ENCODE measurements at places on chromosomes 16 and 17.

DNA sequence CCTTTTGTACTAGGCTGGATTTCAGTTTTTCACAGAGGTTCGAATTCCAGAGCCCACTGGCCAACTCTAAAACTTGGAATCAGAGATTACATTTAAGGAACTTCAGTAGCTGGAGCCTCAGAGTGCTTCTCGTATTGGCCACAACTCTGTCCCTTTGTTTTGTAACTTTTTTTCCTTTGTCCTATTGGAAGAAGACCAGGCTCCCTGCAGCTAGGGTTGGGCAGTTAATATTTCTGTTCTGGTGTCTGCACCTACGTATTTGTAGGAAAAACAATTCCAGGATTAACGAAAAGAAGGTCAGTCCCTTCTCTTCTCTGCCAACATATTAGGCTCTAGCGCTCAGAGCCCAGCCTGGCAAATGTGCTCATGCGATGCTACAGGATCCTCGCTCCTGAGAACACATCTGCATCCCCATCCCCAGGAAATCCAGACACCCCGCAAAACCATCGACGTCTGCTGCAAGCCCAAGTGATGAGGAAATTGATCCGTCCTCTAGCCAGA is 1.9 kb downstream of the CDH11 start:
- DNase-seq: no peak

- DNase-seq: no peak
These were observed 3.6 kb downstream of the ALKBH5 start for GRCh38 chr17:18187226-18187625.

- DNase-seq: no peak
These were observed 23.0 kb upstream of the GNA13 start for GRCh38 chr17:65079489-65079900.

- DNase-seq: no peak
These were observed 77.8 kb downstream of the CYLD start for GRCh38 chr16:50819706-50820105.

DNA sequence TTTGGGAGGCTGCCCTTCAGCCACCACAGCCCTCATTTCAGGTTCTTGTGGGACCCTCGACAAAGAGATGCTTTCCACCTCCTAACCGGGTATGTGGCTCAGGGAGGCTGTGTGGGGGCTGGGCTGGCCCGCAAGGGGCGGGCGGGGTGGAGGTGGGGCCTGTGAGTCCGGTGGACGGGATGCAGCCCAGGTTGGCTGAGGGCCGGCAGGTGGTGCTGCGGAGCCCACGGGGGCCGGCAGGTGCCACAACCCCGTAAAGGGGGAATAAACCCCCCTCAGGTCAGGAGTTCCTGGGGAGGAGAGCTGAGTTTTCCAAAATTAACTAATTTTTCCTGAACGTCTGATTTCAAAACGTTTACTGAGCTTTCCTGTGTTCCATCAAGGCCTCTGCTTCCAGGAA is 4.9 kb upstream of the CIAO3 start:
- no peak for DNase-seq

- peak; percentile 36 for DNase-seq
These were observed 59.1 kb downstream of the TIMM22 start for GRCh38 chr17:1055751-1056645.

DNA sequence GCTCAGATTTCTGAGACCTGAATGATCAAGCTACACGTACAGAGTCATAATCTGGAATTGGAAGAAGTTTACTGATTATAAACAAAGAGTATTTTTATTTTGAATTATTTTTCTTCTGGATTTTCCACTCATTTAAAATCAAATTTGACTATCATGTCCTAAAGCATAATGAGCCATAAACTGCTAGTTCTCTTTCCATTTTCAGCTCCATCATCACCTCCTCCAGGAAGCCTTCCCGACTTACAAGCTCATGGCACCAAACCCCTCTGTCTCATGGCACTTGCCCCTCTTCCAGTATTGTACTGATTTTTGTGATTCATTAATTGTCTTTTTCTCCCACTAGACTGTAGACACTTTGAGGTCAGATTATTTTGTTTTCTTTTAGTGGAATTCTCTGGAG is 35.9 kb downstream of the IRX6 start:
- no peak for DNase-seq

DNA sequence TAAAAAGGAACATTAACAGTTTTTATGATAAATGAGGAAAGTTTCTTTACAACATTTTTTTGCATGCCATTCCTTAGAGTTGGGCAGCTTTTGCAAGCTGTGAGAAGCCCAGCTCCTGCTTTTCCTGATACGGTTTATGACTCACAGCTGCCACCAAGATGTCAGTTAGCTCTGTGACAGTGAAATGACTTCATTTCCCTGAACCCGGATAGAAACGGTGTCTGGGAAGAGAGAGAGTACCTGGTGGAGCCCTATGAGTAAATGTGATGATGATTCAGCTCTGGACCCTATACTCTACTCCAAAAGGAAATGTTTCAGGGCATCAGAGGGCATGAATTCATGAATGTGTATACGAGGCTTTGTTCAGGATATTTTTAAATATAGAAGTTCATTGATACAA is 366.3 kb upstream of the HSBP1 start:
- DNase-seq: no peak

GRCh38 chr16:22322741-22323140 is 25.5 kb downstream of the POLR3E start:
- no peak for DNase-seq

DNA sequence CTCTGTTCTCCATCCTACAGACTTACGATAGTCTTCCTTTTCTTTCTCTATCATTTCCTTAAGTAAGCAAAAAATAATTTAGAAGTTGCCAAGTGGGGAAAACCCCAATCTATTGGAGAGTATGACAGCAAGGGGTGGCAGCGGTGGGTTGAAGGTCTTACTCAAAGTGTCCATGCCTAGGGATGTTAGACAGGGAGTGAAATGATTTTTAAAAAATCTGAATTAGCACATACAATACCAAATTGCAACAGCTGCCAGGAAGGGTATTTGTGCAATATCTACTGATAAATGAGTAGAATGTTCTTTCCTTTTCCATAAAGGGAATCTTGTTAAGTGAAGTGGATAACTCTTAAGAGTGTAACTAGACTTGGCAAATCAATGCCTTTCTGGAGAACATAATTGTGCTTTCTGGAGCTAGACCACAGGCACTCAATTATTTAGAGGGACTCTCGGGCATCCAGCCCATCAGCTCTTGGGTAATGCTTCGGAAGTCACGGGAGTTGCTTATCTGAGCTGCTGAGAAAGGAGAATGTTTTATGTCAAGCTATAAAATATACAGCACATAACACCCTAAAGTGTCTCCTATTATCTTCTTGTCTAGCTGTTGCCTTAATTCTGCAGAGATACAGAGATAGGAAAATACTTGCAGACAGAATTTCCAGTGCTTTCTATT is 151.5 kb downstream of the KCNJ2 start:
- no peak for DNase-seq

DNA sequence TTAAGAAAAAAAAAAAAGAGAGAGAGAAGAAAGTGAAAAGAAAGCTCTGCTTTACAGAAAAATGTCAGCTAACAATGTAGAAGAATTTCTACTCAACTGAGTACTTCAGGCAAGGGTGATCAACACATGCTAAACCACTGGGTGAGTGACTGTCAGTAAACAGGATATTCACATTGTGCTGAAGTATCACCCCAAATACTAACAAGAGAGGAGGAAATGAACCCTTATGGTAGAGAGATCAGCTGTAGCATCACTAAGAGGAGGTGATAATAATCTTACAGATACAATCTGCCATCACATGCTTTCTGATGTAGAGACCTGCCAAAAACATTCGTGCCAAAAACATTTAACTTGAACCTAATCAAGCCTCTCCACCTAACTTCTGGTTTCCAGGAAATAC is 30.7 kb upstream of the ICAM2 start:
- peak; percentile 77 for DNase-seq

Measured in CD4-positive, alpha-beta T cell treated with Interleukin-15 for 4 hours (primary cell).